ENCODE measurements at places on chromosomes 4 and X.

- DNase-seq = no peak
Observed at GRCh38 chrX:137428221-137428661, 137.7 kb upstream of the ZIC3 start.

- DNase-seq = no peak
Observed at GRCh38 chr4:165011403-165011802, 20.4 kb upstream of the TRIM60 start.

DNA sequence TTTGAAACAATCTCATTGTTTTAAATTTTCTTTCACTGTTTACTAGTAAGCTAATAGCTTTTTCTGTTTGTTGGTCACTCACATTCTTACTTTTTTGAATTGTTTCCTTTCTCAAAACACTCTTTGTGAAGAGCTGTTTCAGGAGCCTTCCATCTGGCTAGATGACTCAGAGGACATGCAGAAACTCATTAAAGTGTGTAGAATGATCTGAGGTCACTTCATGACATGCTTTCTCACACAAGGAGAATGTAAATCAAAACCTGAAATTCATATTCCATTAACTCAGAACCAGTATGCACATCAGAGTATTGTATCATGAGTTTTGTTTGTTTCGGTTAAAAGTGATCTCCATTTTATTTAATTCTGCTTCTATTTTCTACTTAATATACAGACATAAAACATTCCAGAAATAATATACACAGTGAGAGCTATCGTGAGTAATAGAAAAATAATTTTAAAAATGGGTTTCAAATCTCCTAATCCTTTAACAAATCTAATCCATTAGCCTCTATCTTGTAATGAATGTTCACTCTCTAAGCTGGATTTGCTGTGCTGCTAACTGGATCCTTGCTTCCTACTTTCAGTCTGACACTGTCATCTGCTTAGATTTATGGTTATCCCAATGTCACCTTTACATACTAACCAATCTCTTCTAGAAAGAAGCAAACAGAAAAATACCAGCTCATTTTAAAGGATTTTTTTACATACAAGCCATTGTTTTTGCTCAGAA is 449.6 kb downstream of the FSTL5 start:
- peak; percentile 78 for DNase-seq

DNA sequence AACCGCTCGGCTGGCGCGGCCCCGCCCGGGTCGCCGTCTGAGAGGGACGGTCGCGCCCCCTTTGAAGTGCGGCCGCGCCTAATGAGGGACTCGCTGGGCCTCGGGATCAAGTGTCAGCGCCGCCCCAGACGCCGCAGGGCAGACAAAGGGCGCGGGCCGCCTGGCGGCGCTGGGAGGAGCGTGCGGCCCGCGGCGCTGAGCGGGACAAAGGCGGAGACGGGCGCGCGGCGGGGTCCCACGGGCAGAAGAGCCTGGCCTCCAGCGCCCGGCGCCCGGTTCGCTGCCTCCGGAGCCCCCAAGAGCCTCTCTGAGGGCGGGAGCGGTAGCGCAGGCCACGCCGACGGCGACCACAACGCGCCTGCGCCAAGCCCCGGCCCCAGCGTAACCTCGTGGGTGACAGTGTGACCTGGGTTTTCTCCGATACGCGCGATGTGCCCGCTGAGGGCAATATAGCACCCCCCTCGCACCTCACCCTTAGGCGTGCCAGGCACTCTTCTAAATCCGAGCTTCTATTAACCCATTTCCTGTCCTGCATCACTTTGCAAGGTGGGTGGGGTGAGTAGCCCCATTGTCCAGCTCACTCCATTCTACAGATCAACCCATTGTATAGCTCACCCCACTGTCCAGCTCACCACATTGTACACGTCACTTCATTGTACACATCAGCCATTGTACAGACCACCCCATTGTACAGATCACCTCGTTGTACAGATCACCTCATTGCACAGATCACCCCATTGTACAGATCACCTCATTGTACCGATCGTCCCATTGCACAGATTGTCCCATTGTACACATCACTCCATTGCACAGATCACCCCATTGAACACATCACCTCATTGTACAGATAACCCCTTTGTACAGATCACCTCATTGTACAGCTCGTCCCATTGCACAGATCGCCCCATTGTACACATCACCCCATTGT is 33.7 kb upstream of the STX18 start:
- DNase-seq = no peak

GRCh38 chrX:133959972-133960371 is 25.4 kb downstream of the GPC3 start:
- no peak for DNase-seq

- DNase-seq = no peak
Observed at GRCh38 chr4:48543796-48544195, 53.7 kb downstream of the ZAR1 start.

GRCh38 chr4:22522206-22522605 is 6.3 kb upstream of the ADGRA3 start:
- no peak for DNase-seq

- DNase-seq = no peak
Observed at GRCh38 chr4:124873361-124874171, 161.0 kb upstream of the ANKRD50 start.

DNA sequence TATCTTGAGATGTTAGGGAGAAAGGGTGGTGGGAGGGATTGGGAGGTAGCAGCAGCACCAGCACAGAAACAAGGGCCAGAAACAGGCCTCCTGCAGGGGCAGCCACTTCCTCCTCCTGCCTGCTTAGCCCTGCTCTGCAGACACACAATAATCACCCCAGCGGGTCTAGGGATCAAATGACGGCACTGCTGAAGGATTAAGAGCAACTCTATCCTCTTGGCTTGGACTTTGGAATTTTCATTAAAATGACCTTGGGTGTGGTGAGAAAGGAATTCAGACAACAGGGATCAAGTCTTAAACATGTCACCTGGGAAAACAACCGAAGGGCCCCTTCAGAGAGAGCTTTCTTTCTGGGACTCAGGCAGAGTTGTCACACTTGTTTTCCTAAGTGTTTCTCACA is 353.4 kb downstream of the SPRY1 start:
- DNase-seq = no peak

GRCh38 chr4:95363966-95364365 is 184.8 kb downstream of the UNC5C start:
- DNase-seq = no peak

GRCh38 chrX:115606861-115607260 is 45.9 kb downstream of the PLS3 start:
- no peak for DNase-seq

- DNase-seq = no peak
Observed at GRCh38 chr4:15799701-15800100, 21.6 kb downstream of the CD38 start.

GRCh38 chr4:184854673-184855072 is 28.9 kb upstream of the ACSL1 start:
- no peak for DNase-seq

DNA sequence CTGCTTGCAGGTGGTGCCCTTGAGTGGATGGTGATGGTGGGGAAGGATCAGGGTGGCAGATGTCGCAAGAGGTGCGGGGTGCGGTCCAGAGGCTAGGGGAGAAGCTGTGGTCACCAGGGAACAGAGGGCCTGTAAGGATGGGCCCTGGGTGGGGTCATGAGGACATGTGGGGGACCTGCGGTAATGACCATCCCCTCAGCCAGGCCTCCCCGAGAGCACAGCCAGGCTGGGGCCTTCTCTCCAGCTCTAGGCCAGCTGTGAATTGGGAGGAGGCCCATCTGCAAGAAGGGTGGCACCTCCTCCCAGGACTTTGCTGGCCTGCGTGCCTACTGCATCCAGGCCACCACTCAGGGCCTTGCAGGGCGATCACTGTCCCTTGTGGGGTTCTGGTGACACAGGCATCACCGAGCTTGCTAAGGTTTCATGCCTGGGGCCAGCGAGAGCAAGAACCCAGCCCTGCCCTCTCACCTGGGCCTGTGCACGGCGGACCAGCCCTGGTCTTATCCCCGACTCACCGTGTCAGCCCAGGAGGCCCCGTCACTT is 34.1 kb upstream of the MXD4 start:
- no peak for DNase-seq
